Right renal cortex interstitium (tissue), 3 donors: ENCODE measurements at places on chromosomes 4 and X.

GRCh38 chr4:4284827-4285618, 4.9 kb downstream of the LYAR start:
- no peak for DNase-seq

DNA sequence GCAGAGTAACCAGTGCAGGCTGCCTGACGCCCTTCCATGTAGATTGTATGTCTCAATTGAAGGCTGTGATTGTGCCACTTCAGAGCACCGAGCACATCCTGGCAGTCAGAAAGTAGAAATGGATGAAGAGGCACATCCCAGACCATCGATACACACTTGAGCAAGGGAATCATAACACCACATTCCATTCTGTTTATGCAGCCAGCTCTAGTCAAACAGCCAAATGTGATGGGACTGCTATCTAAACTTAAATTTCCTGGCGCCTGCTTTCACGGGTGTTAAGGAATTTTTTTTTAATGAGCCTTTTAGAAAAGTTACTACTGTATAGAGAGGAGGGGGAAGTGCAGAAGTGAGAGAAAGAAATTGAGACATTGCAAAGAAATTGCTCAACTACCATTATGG, 84.4 kb downstream of the PPARGC1A start:
- no peak for DNase-seq

- DNase-seq = no peak
Measured at GRCh38 chrX:50402886-50403285, 67.7 kb downstream of the DGKK start.

GRCh38 chrX:54799046-54799445, 991 bp upstream of the ITIH6 start:
- DNase-seq = no peak

DNA sequence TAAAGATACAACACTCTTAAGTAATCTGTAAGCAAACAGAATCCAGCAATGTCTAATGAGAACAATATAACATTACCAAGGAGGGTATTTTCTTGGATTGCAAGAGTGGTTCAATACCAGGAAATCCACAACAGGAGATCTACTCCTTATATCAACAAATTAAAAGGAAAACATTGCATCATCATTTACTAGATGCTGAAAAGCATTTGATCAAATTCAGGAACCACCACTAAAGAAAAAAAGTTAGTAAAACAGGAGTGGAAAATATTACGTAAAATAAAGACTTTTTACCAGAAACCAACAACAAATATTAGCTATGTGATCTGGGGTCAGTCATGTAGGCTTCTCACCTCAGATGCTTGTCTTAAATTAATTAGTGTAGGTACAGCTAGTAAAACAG, 66.8 kb upstream of the MAB21L2 start:
- DNase-seq = no peak

- DNase-seq = no peak
Measured at GRCh38 chr4:70725633-70726032, 3.9 kb downstream of the RUFY3 start.

DNA sequence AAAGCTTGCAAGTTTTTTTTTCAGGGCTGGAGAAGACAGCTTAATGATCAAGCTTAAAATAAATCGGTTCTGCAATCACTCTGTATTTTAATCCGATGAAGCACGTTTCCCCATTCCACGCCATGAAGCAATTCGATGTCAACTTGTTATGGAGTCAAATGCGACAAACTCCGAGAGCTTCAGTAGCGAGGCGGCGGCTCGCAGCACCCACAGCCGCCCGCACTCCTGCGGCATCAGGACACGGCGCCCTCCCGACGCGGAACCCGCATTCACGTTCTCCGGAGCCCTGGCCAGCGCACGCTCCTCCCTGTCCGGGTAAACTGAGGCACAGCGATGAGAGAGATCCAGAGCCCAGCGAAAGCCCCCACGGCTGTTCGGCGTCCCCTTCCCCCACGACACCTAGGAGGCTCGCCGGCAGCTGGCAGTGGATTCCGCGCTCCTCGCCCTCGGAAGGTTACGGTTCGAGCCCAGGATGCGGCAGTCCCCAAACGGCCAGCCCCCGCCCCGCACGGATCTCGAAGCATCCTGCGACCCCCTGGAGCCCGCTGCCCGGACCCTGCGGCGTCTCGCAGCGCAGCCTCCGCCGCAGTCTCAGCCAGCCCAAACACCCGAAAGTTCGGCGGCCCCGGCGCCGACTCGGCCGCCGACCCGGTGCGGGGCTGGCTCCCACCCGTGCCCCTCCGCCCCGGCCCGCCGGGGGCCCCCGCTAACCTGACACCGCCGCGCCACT, 507 bp downstream of the MFAP3L start:
- DNase-seq = no peak

GRCh38 chr4:189656641-189657040, 284.0 kb upstream of the FRG1 start:
- no peak for DNase-seq

GRCh38 chr4:141713771-141714445, 77.5 kb downstream of the IL15 start:
- no peak for DNase-seq

DNA sequence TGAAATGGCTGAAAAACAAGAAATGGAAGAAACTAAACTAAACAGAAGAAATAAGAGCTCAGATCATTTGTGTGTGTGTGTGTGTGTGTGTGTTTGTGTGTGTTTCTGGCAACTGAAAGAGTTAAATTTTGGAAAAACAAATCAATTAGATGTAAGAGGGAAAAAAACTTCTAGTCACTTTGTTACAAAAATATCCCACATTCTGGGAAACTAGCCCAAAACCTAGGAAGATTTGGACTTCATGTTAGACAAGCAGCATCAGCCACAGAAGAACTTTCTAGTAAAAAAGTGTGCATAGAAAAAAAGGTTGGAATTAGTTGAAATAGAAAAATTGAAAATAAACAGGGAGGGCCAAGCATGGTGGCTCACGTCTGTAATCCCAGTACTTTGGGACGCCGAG, 111.6 kb upstream of the PRKG2 start:
- DNase-seq = no peak

- DNase-seq = no peak
Measured at GRCh38 chrX:39936886-39937770, 160.6 kb downstream of the BCOR start.

- DNase-seq = no peak
Measured at GRCh38 chrX:9781941-9782340, 4.3 kb upstream of the SHROOM2 start.

- DNase-seq = no peak
Measured at GRCh38 chr4:66929748-66930147, 615.6 kb downstream of the CENPC start.
